Sigmoid colon (tissue), 7 donors: ENCODE measurements at places on chromosomes 16 and 17. TPM values are rescaled to one million over a fixed set of nuclear protein-coding genes. Genes with fewer than 3 reads are reported as not detected.
A peak's percentile ranks its signal among the peaks of the same experiment; 100 is the strongest.

- DNase-seq = no peak
Observed at GRCh38 chr17:50917418-50917743, 51.2 kb upstream of the TOB1 start.

GRCh38 chr17:21280081-21280518, 4.4 kb upstream of the MAP2K3 start:
- peak; percentile 92 for DNase-seq

- peak; percentile 43 for DNase-seq
Observed at GRCh38 chr16:57618296-57619132, 9.9 kb upstream of the ADGRG1 start.

DNA sequence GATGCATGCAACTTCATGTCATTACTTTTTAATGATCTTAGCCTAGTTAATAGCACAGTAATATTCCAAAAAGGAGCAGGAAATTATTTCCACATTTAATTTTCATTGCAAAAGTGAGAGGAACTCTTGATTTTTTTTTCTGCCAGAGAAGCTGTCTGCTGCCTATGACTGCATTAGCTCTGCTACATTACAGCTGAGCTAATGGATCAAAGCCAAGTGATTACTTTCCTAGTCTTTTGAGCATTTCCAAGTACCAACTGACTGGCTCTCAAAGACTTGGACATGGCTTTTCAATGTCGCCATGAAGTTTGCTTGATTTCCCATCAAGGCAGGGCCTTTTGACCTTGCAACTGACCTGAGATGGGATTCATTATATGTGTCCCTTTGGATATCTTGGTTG, 356.6 kb upstream of the XYLT1 start:
- no peak for DNase-seq

DNA sequence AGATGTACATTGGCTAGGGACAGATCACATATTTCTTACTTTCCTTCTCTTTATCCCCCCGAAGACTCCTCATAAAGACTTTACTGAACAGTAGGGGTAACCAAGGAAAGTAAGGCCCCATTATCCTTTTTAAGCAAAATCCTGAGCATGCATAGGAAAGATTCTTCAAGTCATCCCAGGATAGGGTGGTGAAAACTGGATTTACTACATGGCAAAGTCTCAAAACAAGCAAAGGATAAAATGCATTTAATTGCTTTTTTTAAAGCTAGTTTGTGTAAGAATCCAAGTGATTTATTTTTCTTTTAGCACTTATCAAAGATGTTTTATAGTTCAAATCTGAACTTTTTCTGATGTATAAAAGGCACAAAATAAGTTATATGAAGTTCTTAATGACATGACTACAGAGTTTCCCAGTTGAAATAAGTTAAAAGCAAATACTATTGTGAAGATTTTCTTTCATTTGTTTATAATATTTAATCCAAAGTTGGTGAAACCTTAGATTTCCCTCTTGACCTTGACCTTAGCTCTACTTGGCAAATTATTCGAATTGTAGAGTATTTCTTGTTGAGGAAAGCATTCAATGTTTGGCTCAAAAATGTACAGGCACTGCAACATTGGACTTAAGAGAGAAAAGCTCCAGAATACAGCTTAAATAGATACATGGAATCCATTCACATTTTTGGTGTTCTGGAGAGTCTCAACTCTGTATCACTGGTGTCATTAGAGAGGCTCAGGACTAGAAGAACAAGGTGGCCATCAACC, 104.3 kb downstream of the ABCA8 start:
- no peak for DNase-seq

DNA sequence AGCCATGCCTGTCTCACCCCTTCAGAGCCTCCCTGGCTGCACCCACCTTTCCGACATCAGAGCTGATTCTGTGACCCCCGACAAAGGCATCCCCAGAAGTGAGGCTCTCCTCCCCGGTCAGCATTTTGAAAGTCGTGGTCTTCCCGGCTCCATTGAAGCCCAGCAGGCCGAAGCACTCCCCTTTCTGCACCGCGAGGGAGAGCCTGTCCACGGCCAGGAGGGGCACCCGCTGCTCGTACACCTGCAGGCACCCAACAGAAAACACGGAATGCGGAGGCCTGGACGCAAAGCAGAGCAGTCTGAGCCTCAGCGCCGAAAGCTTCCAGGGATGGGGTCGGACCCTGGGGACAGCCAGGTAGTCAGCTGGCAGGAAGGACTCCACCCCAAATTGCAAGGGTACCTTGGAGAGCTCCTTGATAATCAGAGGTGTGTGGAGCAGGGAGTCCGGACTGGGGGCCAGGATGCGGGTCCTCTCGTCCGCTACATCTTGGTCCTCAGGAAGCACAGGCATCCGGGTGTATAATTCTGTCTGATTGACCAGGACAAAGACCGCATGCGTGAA, 13.1 kb upstream of the RNPS1 start:
- DNase-seq = no peak

DNA sequence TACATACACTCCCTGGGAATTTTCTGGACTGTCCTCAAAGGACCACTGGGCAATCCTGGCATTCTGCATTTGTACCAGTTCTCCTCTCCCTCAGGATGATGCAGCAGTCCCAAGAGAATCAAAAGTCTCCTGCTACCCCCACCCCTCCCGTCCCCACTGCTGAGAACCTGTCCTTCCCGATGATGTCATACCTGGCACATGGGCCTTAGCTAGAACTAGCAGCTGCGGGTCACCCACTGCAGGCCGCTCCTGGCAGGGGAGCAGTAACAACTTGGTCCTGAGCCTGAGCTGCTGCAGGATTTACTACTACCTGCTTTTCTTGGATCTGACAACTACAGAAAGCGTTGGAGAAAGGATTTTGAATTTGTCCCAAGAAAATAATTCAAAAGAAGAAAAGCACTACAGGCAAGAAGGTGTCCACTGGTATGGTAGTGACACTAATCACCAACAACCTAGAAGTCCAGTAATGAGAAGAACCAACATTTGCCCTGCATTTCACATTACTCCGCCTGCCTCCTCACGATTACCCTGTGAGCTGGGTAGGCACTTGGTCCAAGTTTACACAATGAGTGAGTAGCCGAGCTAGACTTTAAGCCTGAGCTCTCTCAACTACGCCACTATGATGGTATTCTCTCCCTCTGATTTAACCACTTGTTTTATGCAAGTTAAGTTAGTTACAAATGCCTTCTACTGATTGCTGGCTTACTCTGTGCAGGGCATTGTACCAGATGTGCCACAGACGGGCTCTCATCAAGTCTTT, 55.3 kb upstream of the ETV4 start:
- peak; percentile 91 for DNase-seq

- DNase-seq = no peak
Observed at GRCh38 chr17:42795061-42795460, 3.4 kb downstream of the COA3 start.

DNA sequence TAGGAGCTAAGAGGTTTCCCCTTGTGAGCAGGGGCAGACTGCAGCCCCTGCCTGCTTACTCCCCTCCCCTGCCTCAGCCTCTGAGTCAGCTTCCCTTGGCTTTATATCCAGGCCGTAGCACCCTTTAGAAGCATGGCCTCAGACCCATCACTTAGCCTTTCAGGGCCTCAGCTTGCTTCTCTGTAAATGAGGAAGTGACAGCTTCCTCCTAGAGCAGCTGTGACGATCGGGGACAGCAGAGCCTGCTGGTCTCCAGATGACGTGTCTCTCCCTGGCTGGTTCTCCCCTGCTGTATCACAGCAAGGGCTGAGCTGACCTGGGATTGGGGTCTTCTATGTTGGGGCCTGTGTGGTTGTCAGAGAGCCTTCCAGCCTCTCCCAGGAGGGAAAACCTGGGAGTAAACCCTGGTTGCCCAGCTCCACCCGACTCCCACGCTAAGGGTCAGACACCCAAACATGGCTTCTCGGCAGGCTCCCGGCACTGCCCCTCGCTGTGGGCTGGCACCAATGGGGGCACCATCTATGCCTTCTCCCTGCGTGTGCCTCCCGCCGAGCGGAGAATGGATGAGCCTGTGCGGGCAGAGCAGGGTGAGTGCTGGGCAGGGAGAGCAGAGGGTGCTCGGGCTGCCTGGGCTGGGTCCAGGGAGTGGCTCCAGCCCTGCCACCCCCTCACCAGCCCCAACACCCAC, 16.3 kb upstream of the MYO15B start:
- DNase-seq = peak; percentile 74

- no peak for DNase-seq
Observed at GRCh38 chr17:57626520-57627210, 118.4 kb downstream of the CCDC182 start.

DNA sequence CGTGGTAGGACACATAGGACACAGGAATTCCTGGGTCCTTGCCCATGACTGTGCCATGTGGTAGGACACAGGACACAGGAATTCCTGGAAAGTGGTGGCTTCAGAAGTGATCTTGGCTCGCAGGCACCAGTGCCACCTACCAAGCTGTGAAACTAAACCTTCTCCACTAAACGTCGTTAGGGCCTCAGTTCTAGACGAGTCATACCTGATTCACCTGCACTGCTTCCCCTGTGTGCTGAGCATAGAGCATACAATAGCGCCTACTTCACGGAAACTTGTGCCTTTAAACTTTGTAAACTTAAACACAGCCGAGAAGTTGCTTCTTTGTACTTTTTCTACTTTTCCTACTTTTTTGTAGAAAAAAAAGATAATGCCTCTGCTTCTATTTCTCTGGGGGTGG, 4.8 kb downstream of the SOX8 start:
- DNase-seq = no peak

DNA sequence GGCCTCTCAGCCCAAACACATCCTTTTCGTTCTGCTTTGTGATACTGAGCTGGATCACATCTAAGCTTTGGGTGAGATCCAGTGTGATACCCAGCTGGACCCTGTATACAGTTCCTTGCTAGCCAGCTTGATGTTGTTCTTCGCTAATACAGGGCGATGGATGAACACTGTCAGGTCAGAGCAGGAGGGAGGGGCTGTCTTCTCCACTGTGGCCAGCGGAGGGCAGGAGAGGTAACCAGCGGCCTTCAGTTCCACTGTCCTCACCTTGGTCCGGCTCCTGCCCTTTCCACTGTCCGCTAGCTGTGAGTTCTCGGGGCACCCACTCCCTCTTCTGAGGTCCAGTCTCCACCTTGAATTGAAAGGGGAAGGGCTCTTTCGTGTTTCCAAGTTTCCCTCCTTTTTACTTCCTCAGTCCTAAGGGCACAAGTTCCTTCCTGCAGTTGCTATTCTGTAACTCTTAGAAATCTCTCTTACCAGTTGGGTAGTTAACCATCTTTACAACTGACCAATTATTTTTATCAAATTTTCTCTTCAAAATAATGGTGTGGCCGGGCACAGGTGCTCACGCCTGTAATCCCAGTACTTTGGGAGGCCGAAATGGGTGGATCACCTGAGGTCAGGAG, 3.0 kb upstream of the ZNF213 start:
- DNase-seq = no peak

- no peak for DNase-seq
Observed at GRCh38 chr16:87580855-87581261, 21.4 kb upstream of the JPH3 start.

DNA sequence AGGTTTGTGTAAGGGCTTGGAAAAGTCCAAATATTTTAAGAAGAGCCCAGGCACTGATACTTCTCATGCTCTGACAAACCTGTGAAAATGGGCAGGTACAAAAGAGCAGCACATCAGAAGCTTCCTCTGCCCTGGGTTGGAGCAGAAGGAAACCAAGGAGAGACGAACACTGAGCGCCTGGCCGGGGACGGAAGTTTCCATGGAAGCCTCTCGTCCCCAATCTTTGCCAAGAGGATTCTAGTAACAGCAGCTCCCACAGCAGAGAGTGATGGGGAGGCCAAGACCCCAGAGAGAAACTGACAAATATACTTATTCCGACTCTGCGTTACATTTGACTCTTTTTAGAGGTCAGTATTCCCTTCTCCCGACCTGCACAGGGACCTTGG, 268.5 kb downstream of the C16orf95 start:
- DNase-seq = no peak

GRCh38 chr17:45138911-45139532, 3.5 kb downstream of the ACBD4 start:
- DNase-seq = no peak

- DNase-seq = peak; percentile 90
Observed at GRCh38 chr17:50626037-50626574, 8.6 kb upstream of the ABCC3 start.

DNA sequence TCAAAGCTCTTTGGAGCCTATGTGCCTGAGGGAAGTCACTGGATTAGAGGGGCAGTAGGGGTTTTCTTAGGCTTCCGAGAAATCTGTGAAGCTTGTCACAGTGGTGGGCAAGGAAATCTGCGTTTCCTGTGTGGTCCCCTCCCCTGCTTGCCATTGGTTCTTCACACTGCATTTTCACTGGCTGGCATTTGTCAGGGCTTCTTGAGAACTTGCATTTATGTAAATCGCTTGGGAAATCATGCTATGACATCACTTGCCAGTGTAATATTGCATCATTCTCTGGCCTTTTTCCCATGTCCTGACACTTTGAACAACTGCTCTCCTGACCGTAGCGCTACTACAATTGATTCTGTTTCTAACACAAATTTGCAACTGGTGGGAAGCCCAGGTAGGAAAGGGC, 1.8 kb downstream of the CACNG3 start:
- no peak for DNase-seq

GRCh38 chr16:10988879-10989278, 44.5 kb downstream of the CLEC16A start:
- DNase-seq = no peak

DNA sequence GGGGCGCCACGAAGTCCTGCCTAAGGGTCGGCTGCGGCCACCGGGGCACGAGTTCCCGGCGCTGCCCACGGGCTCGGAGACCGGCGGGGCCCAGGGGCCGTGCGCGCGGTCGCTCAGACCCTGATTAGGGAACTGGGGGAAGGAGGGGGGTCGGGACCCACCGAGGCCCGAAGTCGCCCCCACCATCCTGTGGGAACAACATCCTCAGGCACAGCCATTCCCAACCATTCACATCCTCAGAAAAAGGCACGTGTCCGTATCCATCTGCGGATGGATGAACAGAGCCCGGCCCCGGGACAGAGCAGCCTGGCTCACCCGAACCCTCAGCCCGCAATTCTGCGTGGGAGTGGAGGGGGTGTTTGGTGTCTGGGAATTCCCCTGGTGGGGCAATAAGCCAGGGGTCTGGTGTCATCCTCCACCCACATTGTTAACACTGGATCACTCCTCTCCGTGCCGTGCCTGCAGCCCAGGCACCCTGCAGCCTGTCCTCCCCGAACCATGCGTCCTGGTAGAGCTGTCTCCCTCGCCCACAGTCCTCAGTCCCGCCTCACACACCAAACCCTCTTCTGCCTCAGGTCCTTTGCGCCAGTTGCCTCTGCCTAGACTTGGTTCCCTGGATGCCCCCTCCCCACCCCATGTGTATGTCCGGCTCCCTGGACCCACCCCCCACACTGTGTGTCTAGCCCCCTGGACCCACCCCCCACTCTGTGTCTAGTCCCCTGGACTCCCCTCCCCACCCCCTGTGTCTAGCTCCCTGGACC, 789 bp upstream of the CCDC57 start:
- DNase-seq = peak; percentile 81

The LGALS9B gene
- not detected for total RNA-seq

The SYCE1L gene
- total RNA-seq = 0.71 TPM

The AOC2 gene
- total RNA-seq = 1.2 TPM

The RND2 gene
- total RNA-seq = 2.6 TPM

The MT1H gene
- not detected for total RNA-seq

The KRTAP4-4 gene
- total RNA-seq = not detected

The ABCC11 gene
- not detected for total RNA-seq

The NPIPB9 gene
- total RNA-seq = 0.49 TPM

The C17orf113 gene
- total RNA-seq = 0.71 TPM

The TP53TG3B gene
- total RNA-seq = not detected
